Daoy (cell line): ENCODE measurements at places on chromosomes 2 and 18. TPM values are rescaled to one million over a fixed set of nuclear protein-coding genes. Genes with fewer than 3 reads are reported as not detected.

IL1A gene
- total RNA-seq, result 26.0 and 29.8 TPM in 2 replicates

DNA sequence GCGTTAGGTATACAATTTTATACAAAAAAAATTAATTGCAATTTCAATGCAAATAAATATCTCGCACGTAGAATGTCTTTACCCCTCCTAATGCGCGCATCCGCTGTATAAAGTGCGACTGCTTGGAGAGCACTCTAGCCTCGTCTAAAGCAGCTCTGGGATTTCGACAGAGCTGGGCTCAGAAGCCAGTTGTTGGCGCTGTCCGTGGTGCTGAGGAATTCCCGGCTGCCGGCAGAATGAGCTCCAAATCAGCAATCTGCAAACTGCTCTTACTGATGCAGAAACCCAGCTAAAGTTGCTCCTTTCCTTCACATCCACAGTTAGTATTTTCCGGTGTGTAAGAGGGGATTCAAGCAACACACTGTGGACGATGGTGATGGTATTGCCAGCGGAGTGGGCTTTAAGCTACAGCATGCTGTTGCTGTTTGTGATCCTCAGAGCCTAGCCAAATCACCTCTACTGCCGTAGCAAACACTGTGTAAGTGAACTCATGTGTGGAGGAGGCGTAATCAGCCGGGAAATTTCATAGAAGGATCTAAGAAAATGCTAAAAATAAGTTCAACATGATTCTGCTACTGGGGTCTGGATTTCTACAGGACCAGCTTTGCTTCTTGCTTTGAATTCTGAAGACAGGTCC is at the start of gene VWC2L:
VWC2L (plus strand) TSS at position 137 of the 637 bp plus-strand sequence. CDS start 3,140 bp downstream, outside the sequence.
- DNase-seq, result peak; percentile 1

GRCh38 chr2:23397478-23397877 is 12.5 kb downstream of the KLHL29 start:
- DNase-seq, result no peak

DNA sequence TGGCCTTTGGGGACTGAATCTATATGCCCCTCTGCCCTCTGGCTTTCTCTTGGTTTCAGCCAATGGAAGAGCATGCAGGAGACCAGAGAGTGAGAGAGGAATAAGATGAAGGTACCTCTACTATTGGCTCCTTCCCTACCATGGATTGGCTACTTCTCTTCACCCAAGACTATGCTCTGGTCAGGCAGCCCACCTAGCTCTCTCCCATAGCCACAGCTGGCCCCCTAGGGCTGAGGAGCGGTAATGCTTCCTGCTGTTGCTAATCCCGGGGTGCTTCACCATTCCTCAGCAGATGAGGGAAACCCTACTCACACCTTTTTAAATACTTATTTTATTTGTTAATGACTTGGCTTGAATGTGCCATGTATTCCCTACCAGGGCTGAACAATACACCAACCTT is 142.4 kb downstream of the MREG start:
- peak; percentile 36 for DNase-seq

DNA sequence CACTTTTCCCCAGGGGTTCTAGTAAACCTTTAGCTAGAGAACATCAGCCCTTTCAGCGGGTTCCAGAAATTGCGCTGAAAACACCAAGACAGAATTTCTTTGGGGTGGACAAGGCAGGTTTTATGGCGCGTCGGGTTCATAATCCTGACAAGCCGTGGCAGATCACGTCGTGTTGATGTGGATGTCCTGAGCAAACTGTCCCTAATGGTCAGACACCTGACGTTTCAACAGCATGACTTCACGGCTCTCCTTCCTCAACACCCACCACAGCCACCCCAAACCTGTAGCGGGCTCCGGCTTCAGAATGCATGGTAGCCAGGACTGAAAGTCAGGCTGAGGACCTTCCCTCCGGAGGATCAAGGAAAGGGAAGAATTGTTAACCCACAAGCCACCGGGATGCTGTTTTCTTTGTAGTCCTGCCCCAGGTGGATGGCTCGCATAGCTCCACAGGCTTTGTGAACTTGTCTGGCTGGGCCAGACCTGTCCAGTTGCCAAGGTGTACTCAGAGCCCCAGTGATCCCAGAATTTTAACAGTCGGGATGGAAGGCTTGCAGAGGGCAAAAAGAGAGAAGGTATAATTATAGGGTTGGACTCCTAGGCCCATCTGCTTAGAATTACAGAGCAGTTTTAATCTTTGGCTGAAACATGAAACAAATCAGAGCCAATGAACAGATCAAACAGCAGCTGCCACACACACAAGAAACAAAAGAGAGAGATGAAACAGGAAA is 1.5 kb downstream of the APCDD1 start:
- no peak for DNase-seq

C2orf66 gene
- not detected in 2 replicates for total RNA-seq

DNA sequence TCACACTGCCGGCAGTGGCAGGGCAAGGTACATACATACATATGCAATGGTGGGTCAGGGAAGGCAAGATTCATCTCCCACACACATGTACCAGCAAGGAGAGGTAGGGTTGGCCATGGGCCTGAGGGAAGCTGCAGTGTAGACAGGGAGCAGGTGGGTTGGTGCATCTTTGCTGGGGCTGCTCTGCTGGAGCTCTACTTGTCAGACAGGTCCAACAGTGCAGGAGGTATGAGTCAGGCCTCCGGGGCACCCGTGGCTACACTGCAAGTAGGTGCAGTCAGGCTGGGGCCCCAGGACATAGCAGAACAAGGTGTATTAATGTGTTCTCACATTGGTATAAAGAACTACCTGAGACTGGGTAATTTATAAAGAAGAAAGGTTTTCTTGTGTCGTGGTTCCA is 281.1 kb upstream of the COL3A1 start:
- DNase-seq, result no peak

IFIH1 gene
- 10.6 and 12.1 TPM in 2 replicates for total RNA-seq
